ENCODE measurements at places on chromosomes 6 and 20.
A peak's percentile ranks its signal among the peaks of the same experiment; 100 is the strongest.

DNA sequence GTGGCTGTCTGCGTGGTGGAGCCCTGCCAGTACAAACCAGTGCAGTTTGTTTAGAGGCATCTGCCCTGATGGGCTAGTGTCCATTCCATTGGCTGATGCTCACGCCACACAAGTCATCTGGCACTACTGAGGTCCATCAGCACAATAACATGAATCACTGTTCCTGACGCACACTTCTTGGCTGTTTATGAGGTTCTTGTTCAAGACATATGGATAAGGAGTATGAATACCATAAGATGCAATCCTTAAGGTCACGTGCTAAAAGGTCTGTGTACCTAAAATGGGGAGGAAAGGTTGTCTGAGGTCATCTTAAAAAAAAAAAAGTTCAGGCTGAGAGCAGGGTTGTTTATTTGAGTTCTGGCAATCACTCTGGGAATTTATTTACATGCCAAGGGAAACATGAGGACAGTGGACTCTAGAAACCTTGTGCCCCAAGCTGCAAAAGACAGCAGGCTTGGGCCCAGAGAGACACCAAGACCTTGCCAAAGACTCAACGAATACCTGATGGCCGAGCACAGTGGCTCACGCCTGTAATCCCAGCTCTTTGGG is 54.1 kb upstream of the SHLD1 start:
- no peaks in the 10 kb centered on the region for H3K36me3 ChIP-seq
- no peak overlapping the region for H3K27ac ChIP-seq
- H3K4me3 ChIP-seq, result no peak overlapping the region
- no peaks in the 10 kb centered on the region for H3K4me1 ChIP-seq
- no peaks in the 10 kb centered on the region for H3K27me3 ChIP-seq

DNA sequence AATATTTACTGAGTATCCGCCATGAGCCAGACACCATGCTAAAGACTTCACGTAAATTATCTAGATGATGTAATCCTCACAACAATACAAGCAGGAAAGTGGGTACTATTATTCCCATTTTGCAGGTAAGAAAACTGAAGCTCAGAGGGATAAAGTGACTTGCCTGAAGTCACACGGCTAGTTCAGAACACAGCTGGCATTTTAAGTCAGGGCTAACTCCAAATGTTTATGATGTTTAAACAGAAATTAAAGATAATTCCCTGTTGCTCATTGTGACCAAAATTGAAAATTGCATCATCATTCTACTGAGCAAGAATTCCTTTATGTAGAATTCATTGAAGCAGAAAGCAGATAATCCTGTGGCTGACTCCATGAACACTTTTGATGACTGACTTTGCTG is 71.3 kb upstream of the STXBP5 start:
- H3K36me3 ChIP-seq, result no peaks in the 10 kb centered on the region
- H3K27ac ChIP-seq, result no peak overlapping the region
- H3K4me3 ChIP-seq, result no peak overlapping the region
- H3K4me1 ChIP-seq, result no peaks in the 10 kb centered on the region
- no peaks in the 10 kb centered on the region for H3K27me3 ChIP-seq

- H3K36me3 ChIP-seq, result no peaks in the 10 kb centered on the region
- no peak for DNase-seq
- peaks cover 67% of the 10 kb centered on the region for H3K4me1 ChIP-seq
- no peak overlapping the region for H3K27ac ChIP-seq
These were observed 35.7 kb downstream of the COX4I2 start for GRCh38 chr20:31673435-31673834.

- no peak overlapping the region for H3K4me3 ChIP-seq
- H3K36me3 ChIP-seq, result no peaks in the 10 kb centered on the region
- H3K27me3 ChIP-seq, result no peaks in the 10 kb centered on the region
- no peaks in the 10 kb centered on the region for H3K4me1 ChIP-seq
These were observed 80.7 kb upstream of the CLDN20 start for GRCh38 chr6:155183095-155183494.

DNA sequence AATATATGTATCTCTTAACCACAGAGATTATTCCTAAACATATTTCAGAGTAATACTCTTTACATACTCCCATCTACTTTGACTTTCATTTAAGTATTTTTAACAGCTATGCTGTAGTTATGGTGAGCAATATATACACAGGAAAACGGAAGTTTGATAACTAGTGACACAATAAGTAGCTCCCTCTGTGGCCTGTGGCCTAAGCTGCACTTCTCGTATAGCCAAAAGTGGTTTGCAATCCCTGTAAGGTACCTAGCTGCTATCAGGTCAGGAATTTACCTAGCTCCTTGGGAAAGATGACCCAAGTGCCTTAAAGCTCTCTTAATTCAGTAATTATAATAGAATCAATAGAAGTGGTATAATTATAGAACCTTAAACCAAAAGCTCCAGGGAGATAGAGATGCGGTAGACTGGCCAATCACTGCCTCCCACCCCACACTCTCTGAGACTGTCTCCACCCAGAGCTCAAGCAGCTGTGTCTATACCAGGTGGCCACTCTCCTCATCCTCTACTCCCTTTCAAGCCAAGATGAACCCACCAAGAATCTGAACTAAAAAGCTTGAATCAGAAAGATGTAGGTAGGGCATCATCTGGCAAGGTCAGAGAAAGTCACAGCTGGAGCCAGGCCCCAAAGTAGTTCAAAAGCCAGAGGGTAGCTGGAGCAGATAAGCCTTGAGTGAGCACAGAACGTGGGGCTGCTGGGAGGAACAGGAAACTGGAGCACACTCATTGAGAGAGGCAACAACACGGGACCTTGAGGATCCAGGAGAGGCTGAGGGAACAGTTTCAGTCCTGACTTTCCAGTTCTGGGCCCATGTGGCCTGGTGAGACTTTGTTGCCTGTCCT is 84.9 kb upstream of the ASF1A start:
- no peaks in the 10 kb centered on the region for H3K36me3 ChIP-seq
- H3K4me3 ChIP-seq, result no peak overlapping the region
- no peaks in the 10 kb centered on the region for H3K4me1 ChIP-seq
- no peak for DNase-seq
- no peak overlapping the region for H3K27ac ChIP-seq
- no peaks in the 10 kb centered on the region for H3K27me3 ChIP-seq

- no peak overlapping the region for H3K27ac ChIP-seq
- H3K4me3 ChIP-seq, result no peak overlapping the region
- no peaks in the 10 kb centered on the region for H3K36me3 ChIP-seq
- peaks cover 7% of the 10 kb centered on the region for H3K4me1 ChIP-seq
These were observed 350.4 kb downstream of the TENT5A start for GRCh38 chr6:81401970-81402690.

- no peak overlapping the region for H3K27ac ChIP-seq
- DNase-seq, result peak; percentile 66
- no peaks in the 10 kb centered on the region for H3K27me3 ChIP-seq
- H3K36me3 ChIP-seq, result no peaks in the 10 kb centered on the region
- peaks cover 8% of the 10 kb centered on the region for H3K4me1 ChIP-seq
- no peak overlapping the region for H3K4me3 ChIP-seq
These were observed 125.4 kb downstream of the OPRM1 start for GRCh38 chr6:154164397-154164796.

- no peaks in the 10 kb centered on the region for H3K36me3 ChIP-seq
- no peaks in the 10 kb centered on the region for H3K27me3 ChIP-seq
- DNase-seq, result no peak
- H3K4me1 ChIP-seq, result no peaks in the 10 kb centered on the region
These were observed 38.8 kb downstream of the ATG5 start for GRCh38 chr6:106286746-106287145.

- no peaks in the 10 kb centered on the region for H3K27me3 ChIP-seq
- H3K4me3 ChIP-seq, result peak overlapping the region; percentile 63
- H3K36me3 ChIP-seq, result no peaks in the 10 kb centered on the region
- peaks cover 4% of the 10 kb centered on the region for H3K4me1 ChIP-seq
These were observed 47.0 kb downstream of the WDR27 start for GRCh38 chr6:169654598-169655391.

DNA sequence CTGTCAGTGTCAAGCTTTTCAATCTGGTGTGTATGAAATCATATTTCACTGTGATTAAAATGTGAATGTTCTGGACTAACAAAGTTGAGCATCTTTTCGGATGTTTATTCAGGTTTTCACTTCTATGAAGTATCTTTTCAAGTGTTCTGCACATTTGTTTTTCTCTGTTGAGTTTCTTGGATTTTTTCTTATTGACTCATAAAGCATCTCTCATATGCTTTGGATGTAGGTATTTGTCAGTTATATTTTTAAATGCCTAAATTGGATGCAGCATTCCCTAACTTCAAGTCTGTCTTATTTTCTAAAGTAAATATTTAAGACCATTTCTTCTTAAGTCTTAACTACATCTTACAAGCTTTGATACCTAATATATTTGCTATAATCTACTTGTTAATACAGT is 398.0 kb downstream of the PLCB1 start:
- no peak for DNase-seq
- H3K36me3 ChIP-seq, result no peaks in the 10 kb centered on the region
- no peak overlapping the region for H3K27ac ChIP-seq
- no peaks in the 10 kb centered on the region for H3K27me3 ChIP-seq
- no peak overlapping the region for H3K4me3 ChIP-seq
- H3K4me1 ChIP-seq, result no peaks in the 10 kb centered on the region

GRCh38 chr6:93322651-93323050 is 96.7 kb downstream of the EPHA7 start:
- no peaks in the 10 kb centered on the region for H3K36me3 ChIP-seq
- H3K4me1 ChIP-seq, result no peaks in the 10 kb centered on the region
- H3K27ac ChIP-seq, result no peak overlapping the region
- no peaks in the 10 kb centered on the region for H3K27me3 ChIP-seq
- DNase-seq, result no peak

DNA sequence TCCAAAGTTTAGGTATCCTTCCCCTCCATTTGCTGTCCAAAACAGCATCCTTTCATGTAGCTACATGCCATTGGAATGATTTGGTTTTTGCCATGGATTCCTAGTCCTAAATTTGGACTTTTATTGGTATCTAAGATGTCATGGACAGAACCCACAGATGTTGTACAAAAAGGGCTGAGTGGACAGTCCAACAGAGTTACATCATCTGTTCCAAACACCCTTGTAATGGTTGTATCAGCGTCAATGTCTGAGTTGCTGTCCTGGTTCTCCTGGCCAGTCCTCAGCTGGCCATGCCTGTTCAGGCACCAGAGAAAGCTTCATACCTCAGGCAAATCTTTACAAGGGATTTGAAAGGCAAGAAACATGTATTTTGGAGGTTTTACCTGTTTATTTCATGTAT is 191.3 kb downstream of the ESR1 start:
- no peak overlapping the region for H3K4me3 ChIP-seq
- no peaks in the 10 kb centered on the region for H3K36me3 ChIP-seq
- no peaks in the 10 kb centered on the region for H3K27me3 ChIP-seq

DNA sequence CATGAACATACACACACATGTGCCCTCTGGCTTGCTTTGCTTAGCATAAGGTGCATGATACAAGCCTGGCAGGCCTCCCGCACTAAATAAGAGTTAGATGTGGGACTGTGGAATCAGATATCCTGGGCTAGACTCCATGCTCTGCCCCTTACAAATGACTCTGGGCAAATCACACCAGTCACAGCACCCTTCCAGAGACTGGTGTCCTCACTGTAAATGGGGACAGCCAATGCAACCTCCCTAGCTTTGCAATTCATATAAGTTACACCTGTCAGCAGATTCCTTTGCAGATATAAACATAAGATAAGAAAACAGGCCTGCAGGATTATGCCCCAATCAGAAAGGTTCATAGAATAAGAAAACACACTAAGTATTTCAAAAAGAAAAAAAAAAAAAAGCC is 174.1 kb downstream of the PTPRT start:
- H3K27ac ChIP-seq, result no peak overlapping the region
- H3K36me3 ChIP-seq, result no peaks in the 10 kb centered on the region
- no peak for DNase-seq
- H3K4me1 ChIP-seq, result no peaks in the 10 kb centered on the region

- no peak for DNase-seq
- no peaks in the 10 kb centered on the region for H3K36me3 ChIP-seq
- H3K4me3 ChIP-seq, result no peak overlapping the region
- H3K4me1 ChIP-seq, result no peaks in the 10 kb centered on the region
- no peak overlapping the region for H3K27ac ChIP-seq
These were observed 3.6 kb upstream of the PHIP start for GRCh38 chr6:79081663-79082062.

DNA sequence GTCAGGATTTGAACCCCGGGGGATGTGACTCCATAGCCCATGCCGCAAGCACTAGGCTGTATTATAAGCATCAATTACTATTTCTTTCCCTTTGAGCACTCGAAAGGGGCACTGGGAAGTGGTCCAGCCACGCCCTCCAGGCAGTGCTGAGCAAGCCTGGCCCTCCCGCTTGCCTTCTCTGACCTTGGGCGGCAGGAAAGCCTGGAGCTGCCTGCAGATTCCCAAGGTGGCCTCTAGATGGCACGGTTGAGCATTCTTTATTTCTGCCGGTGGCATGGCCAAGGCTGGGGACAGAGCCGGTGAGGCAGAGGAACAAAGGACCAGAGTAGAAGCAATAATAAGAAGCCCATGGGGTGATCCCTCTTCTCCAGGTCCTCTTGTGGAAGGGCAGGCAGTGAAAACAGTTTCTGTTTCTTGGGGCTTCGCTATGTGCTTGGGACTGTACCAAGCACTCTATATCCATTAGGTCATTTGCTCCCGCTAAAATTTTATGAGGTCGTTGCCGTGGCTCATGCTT is 32.0 kb downstream of the ARHGAP40 start:
- H3K4me1 ChIP-seq, result no peaks in the 10 kb centered on the region
- H3K4me3 ChIP-seq, result no peak overlapping the region
- no peaks in the 10 kb centered on the region for H3K36me3 ChIP-seq
- H3K27me3 ChIP-seq, result no peaks in the 10 kb centered on the region
- H3K27ac ChIP-seq, result no peak overlapping the region

DNA sequence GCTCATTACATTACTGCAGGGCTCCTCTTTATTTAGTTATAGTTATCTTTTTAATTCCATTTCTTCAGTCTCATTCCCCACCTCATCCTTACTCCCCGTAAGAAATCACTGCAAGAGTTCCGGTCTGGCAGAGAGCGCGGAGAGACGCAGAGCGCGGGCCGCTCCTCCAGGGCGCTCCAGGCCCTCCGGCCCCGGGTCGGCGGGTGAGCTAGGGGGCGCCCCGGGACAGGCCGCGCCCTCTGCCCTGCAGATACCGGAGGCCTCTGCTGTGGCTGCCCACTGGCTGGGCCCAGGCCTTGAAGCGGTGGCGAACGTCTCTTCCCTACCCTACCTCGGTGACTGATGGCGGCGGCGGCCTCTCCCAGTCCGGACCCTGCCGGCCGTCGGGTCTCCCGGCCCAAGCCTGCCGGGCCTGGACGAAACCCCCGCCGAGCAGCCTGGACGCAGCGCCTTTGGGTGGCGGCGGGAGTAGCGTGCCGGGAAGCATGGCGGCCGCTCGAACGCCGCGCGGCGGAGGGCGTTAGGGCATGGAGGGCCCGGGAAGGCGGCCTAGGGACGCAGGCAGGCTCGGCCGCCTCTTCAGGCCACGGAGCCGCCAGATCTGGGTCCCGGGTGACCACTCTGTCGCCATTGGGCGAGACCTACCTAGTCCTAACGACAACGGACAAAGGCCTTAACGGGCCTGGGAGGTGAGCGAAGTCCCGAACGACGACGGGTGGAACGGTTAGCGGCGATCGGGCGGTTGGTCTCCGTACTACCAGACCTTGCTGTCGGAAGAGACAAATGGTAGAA is 16.4 kb upstream of the HMGN4 start:
- H3K4me1 ChIP-seq, result peaks cover 8% of the 10 kb centered on the region
- H3K27me3 ChIP-seq, result no peaks in the 10 kb centered on the region
- H3K27ac ChIP-seq, result peak overlapping the region; percentile 92
- peak; percentile 81 for DNase-seq
- no peaks in the 10 kb centered on the region for H3K36me3 ChIP-seq
- H3K4me3 ChIP-seq, result peak overlapping the region; percentile 79

Data from testis (tissue), 5 donors.